ENCODE measurements at places on chromosomes 1 and 21.
A peak's percentile ranks its signal among the peaks of the same experiment; 100 is the strongest.

- DNase-seq = no peak
Measured at GRCh38 chr1:61259379-61260148, 177.2 kb downstream of the NFIA start.

- no peak for DNase-seq
Measured at GRCh38 chr1:218459450-218459849, 114.3 kb downstream of the TGFB2 start.

- DNase-seq = no peak
Measured at GRCh38 chr21:34609244-34609932, 5.5 kb downstream of the RCAN1 start.

DNA sequence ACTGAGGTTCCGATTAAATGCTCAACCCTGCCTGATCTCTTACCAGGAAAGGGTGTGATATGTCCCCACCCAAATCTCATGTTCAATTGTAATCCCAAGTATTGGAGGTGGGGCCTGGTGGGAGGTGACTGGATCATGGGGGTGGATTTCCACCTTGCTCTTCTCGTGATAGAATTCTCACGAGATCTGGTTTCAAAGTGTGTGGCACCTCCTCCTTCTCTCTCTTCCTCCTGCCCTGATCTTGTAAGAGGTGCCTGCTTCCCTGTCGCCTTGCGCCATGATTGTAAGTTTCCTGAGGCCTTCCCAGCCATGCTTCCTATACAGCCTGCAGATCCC is 34.9 kb downstream of the RSPH1 start:
- peak; percentile 66 for DNase-seq

GRCh38 chr1:216632980-216633379 is 90.2 kb downstream of the ESRRG start:
- DNase-seq = no peak

DNA sequence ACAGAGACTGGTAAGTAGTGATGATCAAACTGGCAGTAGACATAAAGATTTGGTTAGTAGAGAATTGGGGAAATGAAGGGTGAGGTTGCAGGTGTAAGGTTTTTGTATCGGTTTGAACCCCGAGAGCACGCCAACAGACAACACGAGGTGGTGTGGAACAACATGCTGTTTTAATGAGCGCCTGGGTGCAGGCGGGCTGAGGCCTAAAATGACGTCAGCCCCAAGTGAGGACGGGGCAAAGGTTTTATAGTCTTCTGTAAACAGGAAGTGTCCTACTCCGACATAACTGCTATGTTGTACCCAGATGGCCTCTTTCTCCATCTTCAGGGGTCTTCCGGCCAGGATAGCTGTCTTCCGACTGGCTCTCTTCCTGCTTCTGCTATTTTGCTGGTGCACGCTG is 178.8 kb downstream of the HHIPL2 start:
- no peak for DNase-seq

- DNase-seq = no peak
Measured at GRCh38 chr1:199287206-199287605, 648.4 kb downstream of the PTPRC start.

DNA sequence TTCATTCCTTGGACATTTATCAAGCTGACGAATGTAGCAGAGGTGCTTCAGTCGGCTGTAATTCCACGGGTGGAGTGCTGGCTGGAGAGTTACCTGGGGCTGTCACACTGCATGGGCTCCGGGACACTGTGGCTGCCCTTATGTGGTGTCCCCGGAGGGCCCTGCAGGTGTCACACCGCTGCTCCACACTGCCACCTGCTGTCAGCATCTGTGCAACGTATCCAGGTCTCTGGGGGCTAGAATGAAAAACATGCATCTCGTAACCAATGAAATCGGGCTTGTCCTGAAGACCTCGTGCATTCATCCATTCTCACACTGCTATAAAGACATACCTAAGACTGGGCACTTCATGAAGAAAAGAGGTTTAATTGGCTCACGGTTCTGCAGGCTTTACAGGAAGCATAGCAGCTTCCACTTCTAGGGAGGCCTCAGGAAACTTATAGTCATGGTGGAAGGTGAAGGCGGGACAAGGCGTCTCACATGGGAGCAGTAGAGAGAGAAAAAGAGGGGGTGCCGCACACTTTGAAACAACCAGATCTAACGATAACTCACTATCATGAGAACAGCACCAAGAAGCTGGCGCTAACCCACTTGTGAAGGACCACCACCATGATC is 46.7 kb upstream of the PCBP3 start:
- DNase-seq = peak; percentile 85

GRCh38 chr1:69328186-69328585 is 239.5 kb upstream of the LRRC7 start:
- no peak for DNase-seq

DNA sequence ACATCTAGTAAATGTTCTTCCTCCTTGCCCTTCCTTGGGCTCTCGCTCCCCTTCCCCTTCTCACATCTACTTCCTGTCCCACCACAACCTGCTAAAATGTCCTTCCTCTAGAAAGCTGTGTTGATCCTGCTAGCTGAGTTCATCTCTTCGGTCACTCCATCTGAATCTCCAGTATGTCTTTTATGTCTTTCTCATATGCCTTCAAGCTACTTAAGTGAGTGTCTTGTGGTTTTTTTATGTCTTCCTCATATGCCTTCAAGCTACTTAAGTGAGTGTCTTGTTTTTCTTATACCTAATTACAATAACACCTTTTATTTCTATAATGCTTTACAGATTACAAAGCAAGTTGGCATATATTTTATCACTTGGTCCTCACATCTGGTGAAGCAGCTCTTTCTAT is 33.9 kb downstream of the CSF1 start:
- no peak for DNase-seq

DNA sequence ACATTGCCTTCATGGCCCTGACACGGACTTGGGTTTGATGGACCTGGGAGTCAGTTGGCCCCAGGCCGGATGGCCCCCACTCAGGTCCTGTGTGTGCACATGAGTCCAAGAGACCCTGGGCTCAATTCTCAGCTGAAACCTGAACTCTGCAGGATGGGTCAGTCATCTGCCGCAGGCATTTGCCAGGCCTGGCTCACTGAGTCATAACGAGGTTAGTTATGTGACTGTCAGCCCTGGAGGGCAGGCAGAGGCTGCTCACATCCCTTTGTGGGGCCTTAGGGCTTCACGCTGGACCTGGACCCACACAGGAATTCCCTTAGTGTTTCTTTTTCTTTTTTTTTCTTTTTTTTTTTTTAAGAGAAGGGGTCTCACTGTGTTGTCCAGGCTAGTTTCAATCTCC is 46.5 kb downstream of the PSMG1 start:
- no peak for DNase-seq

- DNase-seq = peak; percentile 88
Measured at GRCh38 chr1:160078512-160079195, 2.7 kb upstream of the KCNJ9 start.

- no peak for DNase-seq
Measured at GRCh38 chr21:35511696-35512162, 462.6 kb upstream of the RUNX1 start.

DNA sequence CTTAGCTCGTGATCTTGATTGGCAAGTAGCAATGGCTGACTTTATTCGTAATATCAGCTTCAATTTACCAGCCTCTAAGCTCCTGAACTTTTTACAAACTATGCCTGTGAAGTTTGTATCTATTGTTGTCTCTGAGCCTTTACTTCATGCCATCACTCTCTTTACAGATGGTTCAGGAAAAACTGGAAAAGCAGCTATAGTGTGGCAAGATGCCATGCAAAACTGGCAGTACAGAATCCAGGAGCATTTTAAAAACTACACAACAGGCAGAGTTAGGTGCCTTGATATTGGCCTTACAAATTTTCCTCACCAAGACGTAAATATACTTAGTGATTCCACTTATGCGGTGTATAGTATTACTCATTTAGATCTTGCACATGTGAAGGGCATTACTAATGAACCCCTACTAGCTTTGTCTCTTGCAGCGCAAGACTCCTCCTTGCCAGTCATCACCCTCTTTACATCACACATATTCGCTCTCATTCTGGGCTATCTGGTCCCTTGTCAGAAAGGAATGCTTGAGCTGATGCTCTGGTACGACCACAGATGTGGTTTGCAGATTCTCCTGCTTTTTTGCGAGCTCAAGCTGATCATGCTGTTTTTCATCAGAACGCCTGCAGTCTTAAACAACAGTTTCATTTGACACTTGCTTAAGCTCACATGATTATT is 36.3 kb downstream of the CLCA1 start:
- peak; percentile 23 for DNase-seq

DNA sequence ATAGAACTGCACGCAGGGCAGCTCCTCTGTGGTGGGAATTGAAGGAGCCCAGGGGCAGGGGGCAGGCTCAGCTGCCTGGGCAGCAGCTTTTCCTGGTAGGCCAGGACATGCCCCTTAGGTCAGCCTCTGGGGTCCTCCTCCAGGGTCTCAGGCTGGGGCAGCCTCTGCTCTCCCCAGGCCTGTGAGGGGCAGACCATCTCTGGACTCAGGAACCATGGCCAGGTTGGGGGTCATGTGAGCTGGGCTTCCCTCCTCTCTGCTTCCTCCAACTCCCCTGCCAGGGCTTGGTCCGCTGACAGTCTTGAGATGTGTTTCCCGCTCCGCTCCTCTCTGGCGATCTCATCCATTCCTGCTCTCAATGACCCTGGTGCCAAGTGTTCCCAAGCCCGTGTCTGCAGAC is 5.7 kb downstream of the C1orf210 start:
- DNase-seq = no peak

DNA sequence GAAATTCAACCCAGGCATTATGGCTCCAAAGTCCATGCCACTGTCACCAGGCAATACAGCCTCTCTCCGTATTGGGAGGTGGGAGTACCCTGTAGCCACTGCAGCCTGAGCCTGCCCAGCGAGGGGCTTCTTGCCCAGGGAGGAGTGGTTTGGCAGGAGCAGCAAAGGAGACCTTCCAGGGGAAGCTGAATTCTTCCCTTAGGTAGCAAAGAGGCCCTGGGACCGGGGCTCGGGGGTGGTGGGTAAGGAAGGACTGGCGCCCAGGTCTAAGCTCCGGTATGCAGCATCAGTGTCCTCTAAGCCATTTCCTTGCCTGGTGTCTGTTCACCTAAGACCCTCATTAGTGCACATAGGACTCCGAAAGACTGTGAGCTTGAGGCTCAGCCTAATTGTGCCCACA is 17.0 kb downstream of the TNNT2 start:
- no peak for DNase-seq

Measured in Karpas-422 (cell line).